CD4-positive, alpha-beta memory T cell (primary cell): ENCODE measurements at places on chromosomes 2 and 18. TPM values are rescaled to one million over a fixed set of nuclear protein-coding genes. Genes with fewer than 3 reads are reported as not detected.
A peak's percentile ranks its signal among the peaks of the same experiment; 100 is the strongest.

- DNase-seq, result no peak
These were observed 282.7 kb downstream of the SRBD1 start for GRCh38 chr2:45328264-45328870.

DNA sequence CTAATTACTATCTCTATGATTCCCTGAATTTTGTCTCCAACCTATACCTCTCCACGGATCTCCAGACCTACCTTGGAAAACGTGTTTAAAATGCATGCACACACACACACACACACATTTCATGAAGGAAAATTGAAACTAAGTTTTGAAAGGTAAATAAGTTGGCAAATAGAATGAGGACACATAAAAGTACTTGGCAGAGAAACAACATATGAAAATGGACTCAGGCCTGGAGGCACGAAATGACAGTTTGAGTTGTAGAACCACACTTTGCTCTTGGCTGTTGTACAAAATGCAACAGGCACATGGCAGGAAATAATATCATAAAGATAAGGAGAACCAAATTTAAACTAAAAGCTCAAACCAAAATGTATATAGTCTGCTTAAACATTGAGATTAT, 868.1 kb upstream of the CNTNAP5 start:
- no peak for DNase-seq

The DIS3L2 gene
- total RNA-seq, result 59.7 TPM

The ACYP2 gene
- 16.9 TPM for total RNA-seq

GRCh38 chr2:50752237-50752636, 279.7 kb downstream of the NRXN1 start:
- DNase-seq, result no peak

GRCh38 chr2:100561191-100561590, 1.6 kb upstream of the PDCL3 start:
- DNase-seq, result no peak

The SERPINB13 gene
- total RNA-seq, result not detected

GRCh38 chr18:24795129-24795528, 334.7 kb downstream of the HRH4 start:
- no peak for DNase-seq

DNA sequence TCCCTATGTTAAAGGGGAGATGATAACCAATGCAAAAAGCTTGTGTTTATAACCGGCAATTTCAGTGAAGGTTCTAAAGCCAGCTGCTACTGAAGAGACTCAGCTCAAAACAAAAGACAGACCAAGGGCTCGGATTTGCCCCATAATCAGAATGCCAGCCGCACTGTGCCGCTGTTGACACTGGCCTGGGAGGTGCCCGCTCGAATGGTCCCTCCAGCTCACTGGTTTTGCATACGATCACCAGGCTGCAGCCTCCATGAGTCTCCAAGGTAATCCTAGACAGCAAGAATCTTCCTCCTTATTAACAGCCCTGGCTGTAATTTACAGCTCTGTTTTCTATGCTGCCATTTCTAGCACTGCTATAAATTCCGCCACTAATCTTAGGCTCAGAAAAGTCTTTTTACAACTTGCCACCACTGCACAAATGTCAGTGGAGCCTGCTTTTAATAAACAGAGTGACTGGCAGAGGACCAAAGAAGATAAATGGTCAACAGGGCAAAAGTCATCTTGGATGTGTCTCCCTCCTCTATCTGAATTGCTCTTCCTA, 155.7 kb upstream of the SH3BP4 start:
- no peak for DNase-seq

DNA sequence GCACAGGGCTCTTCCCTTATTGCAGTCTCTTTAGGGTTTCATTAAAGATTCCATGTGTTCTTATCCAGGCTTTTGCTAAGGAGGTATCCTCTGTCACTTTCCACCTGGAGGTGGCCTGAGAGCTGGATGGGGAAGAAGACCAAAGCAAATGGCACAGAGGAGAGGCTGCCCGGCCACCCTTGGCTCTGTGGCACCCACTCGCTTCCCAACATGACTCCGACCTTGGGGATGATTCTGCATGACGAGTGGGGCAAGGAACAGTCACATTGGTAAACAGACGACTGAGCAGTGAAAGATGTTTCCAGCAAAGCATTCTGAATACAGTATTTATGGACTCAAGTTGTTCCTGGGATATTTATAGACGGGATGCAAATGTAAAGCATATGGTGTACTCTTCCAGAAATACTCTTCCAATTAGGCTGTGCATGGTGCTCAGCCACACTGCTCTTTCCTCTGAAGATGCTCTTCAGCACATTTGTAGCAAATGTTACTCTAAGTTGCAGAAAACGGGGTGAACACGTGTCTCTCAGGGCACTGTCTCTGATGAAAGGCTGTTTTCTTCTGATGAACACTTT, 377.1 kb upstream of the HS6ST1 start:
- no peak for DNase-seq

The SLC5A7 gene
- total RNA-seq, result not detected

The TDRD15 gene
- total RNA-seq, result 0.06 TPM

- DNase-seq, result no peak
These were observed 107.6 kb downstream of the SMAD7 start for GRCh38 chr18:48843162-48843561.

The FKBP1B gene
- 0.58 TPM for total RNA-seq

GRCh38 chr2:48414980-48415835, 114.7 kb upstream of the STON1 start:
- DNase-seq, result peak; percentile 13

DNA sequence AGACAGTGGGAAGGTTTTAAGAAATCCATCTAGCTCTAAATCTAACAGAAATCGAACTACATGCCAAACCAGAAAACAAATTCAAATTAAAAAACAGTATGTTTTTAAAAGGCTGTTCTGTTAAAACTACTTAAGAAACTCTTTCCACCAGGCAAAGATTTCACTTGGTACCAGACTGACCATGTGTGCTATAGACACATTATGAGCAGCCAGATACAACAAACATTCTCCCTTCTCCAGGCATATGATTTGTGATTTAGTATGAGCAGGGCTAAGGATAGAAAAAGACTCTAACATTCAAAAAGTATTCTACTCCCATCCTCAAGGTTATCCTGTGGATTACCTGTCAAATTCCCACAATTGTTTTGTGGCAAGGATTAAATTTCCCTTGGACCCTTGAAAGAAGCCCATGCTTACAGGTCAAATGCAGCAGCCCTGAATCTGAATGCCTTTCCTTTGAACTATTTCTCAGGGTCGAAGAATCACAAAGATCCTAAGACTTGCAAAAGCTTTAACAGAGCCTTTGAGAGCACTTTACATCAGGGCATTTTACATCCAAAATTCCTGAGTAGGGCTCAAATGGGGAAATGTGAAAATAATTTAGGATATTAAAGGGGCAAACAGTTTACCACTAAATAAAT, 42.5 kb upstream of the TTC32 start:
- DNase-seq, result no peak

GRCh38 chr2:157902692-157903091, 26.6 kb upstream of the ACVR1 start:
- DNase-seq, result no peak

DNA sequence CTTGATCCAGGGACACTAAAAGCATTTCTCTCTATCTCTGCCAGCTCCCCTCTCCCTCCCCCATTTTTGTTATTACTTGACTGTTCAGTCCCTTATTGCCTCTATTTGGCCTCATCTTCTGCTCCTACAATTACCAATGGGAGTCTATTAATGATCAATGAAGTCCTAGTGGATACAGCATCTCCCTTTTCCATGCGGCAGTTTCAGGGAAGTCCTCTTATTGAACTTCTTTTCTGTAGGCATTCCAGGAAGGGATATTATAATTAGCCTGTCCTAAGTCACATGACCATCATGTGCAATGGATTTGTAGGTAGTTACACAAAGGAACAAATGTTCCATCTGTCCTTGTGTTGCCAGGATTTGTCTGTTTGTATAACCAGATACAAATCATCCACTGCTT, 495.1 kb upstream of the CNTNAP5 start:
- no peak for DNase-seq

The NEUROD1 gene
- not detected for total RNA-seq

- DNase-seq, result peak; percentile 77
These were observed 162.0 kb downstream of the RTP5 start for GRCh38 chr2:242031481-242032019.

The KLF7 gene
- total RNA-seq, result 45.5 TPM

GRCh38 chr2:11949732-11950523, 203.5 kb downstream of the LPIN1 start:
- no peak for DNase-seq

DNA sequence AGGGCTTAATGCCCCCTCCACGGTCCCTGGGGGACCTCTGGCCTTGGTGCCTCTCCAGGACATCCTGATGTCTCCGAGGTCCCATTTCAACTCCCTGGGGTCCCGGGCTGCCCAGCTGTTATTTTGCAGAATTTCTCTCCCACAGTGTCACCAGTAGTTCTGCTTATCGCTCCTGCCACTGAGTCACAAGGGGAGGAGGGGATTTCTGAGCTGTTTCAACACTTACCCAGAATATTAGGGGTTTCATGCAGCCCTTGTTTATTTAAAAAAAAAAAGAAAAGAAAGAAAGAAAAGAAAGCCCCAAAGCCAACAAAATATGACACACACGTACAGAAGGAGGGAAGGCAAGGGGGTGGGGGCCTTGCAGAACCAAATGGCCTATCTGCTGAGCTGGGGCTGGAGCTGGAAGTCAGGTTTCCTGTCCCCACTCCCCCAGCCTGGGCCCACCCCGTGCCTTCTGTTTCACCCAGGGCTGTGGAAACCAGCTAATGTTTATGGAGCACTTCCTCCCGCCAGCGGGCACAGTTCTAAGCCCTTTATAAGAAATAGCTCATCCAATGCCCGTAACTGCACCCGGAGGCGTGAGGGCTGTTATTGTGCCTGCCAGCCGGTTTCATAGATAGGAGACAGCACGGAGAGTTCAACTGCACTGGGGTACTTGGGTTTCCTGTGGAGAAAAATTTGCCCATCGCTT, 8.4 kb upstream of the ARID5A start:
- DNase-seq, result no peak

- no peak for DNase-seq
These were observed 291.4 kb downstream of the KCNS3 start for GRCh38 chr2:18169893-18170175.

DNA sequence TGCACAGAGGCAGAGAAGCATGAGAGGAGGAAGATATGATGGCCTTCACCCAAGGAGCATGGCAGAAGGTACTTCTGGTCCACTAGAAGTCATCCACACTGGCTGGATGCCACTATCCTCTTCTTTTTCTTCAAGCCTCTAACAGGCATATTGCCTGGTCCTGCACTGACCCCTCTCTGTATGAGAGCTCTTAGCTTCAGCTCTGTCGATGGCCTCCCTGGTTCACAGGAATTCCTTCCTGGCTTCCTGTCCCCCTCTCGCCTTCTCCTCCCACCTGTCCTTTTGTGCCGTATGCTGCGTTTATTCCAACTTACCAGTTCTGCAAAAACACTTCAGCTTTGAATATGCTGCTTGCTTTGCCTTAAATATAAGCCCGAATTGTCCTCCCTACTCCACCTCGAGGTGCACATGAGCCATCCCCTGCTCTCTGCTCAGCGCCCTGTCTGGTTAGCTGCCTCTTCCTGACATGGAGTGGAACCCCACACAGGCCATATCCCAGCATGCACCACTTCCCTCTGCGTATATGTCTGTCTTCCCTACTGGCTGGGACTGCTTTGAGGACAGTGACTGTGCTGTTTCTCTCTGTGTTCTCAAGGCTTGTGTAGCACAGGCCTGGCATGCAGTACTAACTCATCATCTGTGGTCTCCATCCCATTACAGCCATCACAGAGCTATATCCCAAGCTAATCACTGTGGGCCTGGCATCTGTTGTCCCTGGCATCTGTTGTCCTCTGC, 474.9 kb downstream of the EIPR1 start:
- no peak for DNase-seq
